ENCODE measurements at places on chromosomes 7 and 10. TPM values are rescaled to one million over a fixed set of nuclear protein-coding genes. Genes with fewer than 3 reads are reported as not detected.

Gene NKX1-2
- not detected for total RNA-seq

Gene HIF1AN
- 16.9 TPM for total RNA-seq

Gene PRR15
- 0.39 TPM for total RNA-seq

Gene AKR1C4
- total RNA-seq = not detected

Gene FIS1
- total RNA-seq = 101 TPM

Measured in smooth muscle cell of the pulmonary artery (primary cell).